Cortex of kidney (tissue), 1 donor: ENCODE measurements at places on chromosomes 13 and 19.
A peak's percentile ranks its signal among the peaks of the same experiment; 100 is the strongest.

DNA sequence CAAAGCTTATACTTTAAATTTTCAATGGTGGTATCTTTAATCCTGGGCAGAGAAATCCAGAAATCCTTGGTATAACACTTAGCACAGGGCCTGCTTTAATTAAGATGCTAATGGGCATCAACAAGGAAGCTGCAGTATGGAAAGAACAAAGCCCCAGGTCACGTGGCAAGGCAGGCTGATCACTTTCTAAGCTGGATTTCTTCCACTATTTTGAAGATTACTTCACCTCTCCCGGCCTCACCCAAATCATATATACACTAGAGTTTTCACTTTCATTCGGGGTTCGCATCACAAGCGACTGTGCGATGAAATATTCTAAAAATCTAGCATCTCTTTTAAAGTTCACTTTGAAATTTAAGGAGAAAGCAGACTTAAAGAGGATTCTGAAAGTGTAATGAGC, 71.8 kb downstream of the STARD13 start:
- DNase-seq, result no peak

DNA sequence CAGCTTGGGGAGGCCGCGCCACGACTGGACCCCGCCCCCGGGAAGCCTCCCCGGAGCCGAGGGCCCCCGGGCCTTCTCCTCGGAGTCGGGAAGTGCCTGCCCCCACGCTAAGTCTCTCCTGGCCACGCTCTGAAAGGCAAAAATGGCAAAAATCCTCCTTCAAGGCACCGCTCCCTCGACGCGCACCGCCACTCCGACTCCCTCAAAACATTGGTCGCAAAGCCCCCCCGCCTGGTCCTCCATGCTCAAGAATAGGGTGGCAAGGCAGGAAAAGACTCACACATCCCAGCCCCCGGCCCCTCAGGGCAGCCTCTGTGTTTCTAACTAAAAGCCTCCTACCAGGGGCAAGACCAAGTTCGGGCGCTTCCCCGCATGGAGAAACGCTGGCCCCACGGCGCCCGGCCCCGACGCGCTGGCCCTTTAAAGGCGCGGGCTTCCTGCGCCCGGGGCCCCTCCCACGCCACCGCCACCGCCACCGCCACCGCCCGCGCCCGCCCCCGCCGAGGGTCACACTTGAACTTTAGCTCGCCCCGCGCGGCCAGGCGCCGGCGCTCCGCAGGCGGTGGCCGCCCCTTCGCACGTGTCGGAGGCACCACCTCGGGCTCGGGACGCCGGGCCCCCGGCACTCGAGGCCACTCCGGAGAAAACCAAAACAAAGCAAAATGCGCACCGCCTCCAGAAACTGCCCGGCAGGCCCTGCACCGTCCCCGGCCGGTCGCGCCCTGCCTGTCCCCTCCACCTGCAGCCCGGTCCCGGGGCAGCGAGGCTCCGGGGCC, 1.9 kb downstream of the FOXO1 start:
- peak; percentile 15 for DNase-seq

- DNase-seq, result no peak
Observed at GRCh38 chr13:80469853-80470381, 129.0 kb upstream of the SPRY2 start.

DNA sequence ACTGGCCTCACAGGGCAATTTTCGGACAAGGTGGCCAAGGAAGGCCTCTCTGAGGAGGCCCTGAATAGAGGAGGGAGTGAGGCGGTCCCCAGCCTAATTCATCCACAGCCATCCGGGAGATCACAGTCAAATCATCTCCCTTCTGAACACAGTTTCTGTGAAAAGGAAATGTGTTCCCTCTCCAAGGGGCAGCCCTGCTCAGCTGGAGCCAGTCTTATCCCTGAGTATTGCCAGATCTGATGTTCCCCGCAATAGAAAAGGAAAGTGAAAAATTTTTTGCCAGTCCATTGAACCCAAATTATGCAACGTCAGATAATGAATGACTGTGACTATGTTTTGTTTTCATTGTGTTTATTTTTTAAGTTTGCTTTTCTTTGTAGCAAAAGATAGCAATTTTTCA, 125.9 kb downstream of the SIPA1L3 start:
- no peak for DNase-seq

- no peak for DNase-seq
Observed at GRCh38 chr19:34504809-34505291, 23.3 kb downstream of the WTIP start.

- DNase-seq, result no peak
Observed at GRCh38 chr19:52716522-52716921, 18.3 kb downstream of the ZNF611 start.
